ENCODE measurements at places on chromosomes 6 and 20.

DNA sequence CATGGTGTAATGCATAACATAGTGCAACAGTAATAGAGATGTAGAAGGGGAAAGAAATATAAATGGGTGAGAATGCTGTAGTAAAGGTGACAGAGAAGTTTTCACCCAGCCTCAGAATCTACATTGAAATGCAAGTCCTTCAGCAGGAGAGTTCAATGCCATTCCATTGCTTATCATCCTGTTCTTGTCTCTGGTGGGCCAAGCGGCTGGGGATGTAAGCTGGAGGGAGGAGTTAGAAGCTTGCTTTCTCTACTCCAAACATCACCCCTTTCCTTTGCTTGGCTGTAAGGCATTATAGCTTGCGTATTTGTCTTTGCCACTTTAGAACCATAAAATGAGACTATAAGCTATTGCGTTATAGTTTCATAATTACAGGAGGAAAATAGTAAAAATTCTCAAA, 2.2 kb upstream of the FUT9 start:
- no peak for DNase-seq

GRCh38 chr20:62181808-62182207, 1.0 kb upstream of the MTG2 start:
- no peak for DNase-seq

DNA sequence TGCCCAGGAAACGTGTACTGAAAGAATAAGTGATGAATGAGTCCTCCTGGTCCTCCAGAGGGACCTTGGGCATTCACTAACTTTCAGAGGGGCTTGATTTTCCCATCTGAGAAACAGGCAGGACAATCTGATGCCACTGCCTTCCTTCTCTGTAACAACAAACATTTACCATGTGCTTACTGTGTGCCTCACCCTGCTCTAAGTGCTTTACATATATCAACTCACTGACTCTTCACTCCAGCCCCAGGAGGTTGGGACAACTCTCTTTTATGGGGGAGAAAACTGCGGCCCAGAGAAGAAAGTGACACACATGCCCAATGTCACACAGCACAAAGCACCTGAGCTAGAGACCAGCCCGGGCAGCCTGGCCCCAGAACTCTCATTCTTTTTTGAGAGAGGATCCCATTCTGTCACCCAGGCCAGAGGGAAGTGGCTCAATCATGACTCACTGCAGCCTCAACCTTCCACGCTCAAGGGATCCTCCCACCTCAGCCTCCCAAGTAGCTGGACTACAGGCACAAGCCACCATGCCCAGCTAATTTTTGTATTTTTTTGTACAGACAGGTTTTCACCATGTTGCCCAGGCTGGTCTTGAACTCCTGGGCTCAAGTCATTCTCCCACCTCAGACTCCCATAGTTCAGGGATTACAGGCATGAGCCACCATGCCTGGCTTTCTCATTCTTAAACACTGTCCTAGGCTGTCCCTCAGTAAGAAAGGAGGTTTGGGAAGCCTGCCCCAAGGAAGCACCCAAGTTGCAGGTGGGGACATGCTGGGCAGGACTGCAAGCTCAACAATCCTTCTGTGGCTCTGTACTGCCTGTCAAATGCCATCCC, 38.0 kb downstream of the NOL4L start:
- DNase-seq: no peak

DNA sequence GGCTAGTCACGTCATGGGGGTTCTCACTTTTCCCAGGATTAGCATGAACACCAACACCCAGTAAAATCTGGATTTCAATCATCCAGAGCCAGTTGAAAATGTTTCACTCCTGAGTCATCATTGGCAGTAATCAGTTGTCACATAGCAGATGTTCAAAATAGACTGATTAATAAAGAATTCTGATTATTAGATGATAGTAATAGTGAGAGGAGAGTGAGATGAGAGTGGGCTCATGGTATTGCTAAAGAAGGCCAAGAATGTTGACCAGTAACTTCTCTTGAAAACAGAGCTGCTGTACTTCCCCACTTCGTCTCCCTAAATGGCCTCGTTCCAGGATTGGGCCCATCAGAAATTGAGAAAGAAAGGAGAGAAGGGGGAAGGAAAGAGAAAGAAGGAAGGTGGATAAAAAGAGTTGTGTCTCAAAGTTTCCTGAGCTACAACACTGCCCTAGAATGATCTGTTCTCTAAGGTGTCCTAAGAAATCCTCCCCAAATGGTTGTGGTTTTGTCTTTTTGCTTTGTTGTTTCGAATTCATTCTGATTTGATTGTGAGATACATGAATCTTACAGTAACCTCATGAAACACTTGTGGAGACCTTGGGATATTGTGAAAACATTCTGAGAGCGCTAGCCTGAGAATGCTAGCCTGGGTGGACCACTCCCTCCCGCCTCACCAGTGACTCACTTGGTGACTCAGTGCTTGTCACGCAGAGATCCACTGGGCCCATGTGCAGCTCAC, 502.2 kb upstream of the JARID2 start:
- peak; percentile 97 for DNase-seq

DNA sequence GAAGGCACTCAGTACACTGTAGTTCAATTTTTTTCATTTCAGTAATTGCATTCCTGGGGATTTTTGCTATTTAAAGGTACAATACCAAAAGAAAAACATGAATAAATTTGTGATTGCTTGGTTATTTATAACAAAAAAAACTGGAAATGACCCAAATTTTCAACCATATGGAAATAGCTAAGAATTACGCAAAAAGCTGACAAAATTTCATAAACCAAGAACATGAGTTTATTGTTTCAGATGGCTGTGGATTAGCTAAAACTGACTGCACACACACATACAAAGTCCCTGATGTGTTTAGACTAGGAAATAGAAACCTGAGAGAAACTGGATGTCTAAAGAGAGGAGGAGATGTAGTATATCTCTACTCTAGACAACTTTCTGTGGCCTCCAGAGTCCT, 718.4 kb upstream of the CHD6 start:
- DNase-seq: no peak

DNA sequence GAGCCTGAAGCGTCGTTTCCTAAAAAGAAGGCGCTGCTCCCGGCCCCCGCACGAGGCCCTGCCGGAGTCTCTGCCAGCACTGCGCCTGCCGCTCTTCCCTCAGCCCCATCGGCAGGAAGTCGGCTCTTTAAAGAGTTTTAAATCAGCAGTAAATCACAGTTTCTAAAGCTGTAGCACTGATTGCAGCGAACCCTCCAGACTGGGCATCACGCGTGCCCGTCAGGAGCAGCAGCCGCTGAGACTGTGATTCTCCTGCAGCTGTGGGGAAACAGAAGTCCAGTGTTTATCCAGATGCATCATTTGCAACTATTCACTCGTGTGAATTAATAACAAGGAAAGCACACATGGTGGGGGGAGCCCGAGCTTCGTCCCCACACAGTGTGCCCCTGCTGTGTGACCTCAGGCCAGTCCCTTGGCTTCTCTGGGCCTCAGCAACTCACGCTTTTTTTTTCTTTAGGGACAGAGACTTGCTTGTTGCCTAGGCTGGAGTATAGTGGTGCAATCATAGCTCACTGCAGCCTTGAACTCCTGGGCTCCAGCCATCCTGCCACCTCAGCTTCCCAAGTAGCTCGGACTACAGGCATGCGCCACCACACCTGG, 28.3 kb downstream of the DLL1 start:
- DNase-seq: no peak

GRCh38 chr20:47805951-47806350, 20.7 kb upstream of the SULF2 start:
- DNase-seq: no peak

GRCh38 chr6:11130605-11131004, 19.1 kb upstream of the ERVFRD-1 start:
- no peak for DNase-seq

- DNase-seq: no peak
Observed at GRCh38 chr20:32357375-32357868, 709 bp upstream of the ASXL1 start.

DNA sequence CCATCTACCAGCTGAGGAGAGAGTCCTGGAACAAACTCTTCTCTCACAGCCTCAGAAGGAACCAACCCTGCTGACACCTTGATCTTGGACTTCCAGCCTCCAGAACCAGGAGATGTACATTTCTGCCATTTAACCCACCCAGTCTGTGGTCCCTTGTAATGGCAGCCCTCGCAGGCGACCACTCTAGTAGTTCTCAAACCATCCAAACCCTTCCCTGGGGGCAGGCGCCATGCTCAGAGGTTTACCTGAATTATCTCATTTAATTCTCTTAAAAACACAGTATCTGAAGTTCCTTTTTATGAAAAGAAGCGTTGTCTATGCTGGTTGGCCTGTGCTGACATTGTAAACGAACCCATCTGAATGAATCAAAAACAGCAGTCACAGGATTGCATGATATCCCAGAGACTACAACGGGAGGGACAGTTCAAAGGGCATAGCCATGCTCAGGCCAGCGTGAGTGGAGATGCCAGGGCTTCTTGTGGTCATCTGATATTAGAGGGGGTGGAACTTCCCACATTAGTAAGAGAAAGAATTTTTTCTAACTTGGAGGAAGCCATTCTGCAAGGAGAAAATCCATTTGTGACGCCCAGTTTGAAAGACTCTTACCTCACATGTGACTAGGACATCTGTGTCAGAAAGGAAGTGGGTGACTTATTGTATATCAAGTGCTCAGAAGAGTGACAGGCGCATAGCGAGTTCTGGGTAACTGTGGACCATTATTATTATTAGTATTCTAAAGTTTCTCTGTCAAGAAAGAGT, 17.2 kb upstream of the TAGAP start:
- DNase-seq: no peak

DNA sequence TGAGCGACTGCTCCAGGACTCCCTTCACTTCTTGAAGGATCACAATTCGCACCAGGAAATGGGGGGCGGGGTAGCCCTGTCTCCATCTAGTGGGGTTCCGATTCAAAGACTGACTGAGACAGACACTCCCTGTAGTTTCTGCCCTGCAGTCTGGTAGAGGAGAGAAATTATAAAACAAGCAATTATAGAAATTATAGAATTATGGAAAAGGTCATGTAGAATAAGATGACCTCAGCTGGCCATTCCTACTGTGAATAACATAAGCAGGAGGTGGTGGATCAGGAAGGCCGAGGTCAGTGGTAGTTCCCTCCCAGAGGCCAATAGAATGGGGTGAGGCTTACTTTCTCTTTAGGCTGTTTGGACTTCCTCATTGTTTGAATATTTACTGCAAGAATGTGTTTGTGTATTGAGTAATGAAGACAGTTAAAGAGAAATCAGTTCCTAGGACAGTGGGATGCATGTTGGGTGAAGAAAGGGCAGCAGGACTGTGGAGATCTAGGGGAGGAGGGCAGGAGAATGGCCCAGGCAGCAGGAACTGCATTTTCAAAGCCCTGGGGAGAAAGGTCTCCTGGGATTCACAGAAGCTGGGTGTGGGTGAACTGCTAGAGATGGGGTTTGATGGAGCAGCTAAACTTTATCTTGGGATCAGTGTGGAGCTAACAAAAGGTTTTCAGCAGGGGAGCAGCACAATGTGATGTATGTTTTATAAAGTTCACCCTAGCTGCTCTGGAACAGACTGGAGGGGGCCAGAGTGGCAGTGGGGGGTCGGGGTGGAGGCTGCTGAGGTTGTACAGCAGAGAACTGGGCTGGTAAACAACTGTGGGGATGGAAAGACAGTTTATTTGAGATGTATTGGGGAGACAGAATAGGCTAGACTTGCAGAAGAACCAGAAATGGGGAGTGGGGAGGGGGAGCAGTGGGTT, 2.1 kb downstream of the ZNF341 start:
- DNase-seq: no peak
